Activated T-helper 1 cell treated with anti-CD3 and anti-CD28 coated beads, Interleukin-2, amount 50 U/mL, for 16 hours (primary cell): ENCODE measurements at places on chromosomes 7 and 10.

GRCh38 chr10:94002156-94002555, 8.4 kb downstream of the PLCE1 start:
- DNase-seq = no peak

- DNase-seq = no peak
These were observed 43.3 kb downstream of the MEOX2 start for GRCh38 chr7:15643000-15643705.

DNA sequence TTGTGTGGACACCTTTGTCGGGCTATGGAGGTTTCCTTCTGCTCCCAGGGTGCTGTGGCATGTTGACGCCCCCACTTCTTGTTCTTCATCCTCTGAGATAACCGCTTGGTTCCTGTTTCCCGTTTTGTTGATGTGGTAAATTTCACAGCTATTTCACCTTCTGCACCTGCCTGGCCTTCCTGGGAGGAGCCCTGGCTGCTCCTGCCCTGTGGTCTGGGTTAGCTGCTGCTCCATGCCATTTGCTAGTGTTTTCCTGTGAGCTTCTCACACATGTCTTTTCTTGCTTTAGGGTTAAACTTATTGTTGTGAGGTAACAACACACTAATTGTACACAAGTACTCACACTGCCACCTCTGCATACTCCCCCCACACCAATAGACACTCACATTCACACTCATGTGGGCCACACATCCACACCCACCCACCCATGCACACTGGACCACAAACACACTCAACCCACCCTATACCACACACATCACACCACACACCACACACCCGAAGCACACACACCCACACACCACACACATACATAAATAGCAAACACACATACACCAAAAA, 46.5 kb upstream of the MSMB start:
- no peak for DNase-seq

GRCh38 chr10:28256776-28257175, 46.1 kb downstream of the MPP7 start:
- DNase-seq = no peak

DNA sequence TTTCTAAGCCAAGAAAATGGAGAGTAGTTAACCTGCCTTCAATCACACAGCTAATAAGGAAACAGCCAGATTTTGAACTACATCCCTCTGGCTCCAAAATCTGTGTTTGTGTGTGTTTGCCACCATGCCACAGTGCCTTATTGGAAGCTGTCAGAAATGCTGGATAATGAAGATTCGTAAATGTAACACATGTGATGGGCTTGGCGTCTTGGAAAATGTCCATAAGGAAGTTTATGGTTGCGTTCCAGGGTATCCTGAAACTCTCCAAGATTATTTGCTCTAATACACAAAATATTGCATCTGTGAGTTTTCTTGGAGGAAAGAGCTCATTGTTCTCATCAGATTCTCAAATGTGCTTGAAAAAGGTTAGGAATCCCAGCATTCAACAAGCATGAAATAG, 22.7 kb downstream of the MYOF start:
- no peak for DNase-seq

- DNase-seq = no peak
These were observed 22.6 kb upstream of the RAB18 start for GRCh38 chr10:27481486-27481885.

DNA sequence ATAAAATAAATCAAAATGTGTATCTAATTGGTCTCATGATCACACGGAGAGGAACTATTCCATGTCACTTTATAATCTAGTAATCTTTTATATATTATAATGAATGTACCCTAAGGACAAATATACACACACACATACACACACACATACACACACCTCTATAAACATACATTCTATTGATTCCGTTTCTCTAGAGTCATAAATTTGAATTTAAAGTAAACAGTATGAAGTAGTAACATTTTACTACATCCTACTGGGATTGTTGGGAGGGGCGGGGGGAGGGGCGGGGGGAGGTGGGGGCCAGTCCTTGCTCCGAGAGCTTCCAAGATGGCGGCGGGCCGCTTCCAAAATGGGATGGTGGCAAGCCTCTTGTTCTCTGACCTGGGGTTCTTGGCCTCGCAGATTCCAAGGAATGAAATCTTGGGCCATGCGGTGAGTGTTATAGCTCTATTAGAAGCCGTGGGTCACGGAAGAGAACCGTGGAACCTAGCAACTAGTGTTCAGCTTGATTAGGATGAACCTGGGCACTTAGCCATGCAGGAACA, 143.2 kb downstream of the REEP3 start:
- DNase-seq = no peak

- no peak for DNase-seq
These were observed 38.9 kb downstream of the TSPAN14 start for GRCh38 chr10:80492848-80493521.

GRCh38 chr10:24382979-24383663, 174.2 kb downstream of the KIAA1217 start:
- DNase-seq = no peak

DNA sequence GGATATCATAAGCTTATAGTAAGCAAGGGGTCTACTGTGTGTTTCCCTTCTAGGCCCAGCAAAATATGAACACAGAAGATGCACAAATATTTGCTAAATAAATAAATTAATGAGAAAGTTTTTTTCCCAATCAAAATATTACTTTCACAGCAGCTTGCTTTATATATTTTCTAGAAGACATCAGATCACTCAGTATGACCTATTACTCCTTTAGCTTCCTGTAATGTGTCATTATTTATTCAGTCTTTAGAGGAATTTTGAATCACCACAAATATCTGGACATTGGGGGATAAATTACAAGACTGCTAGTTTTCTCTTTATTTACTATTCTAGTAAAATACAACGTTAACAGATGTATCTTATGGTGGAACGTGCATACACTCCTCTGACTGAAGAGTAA, 765.8 kb upstream of the POM121L12 start:
- DNase-seq = no peak

DNA sequence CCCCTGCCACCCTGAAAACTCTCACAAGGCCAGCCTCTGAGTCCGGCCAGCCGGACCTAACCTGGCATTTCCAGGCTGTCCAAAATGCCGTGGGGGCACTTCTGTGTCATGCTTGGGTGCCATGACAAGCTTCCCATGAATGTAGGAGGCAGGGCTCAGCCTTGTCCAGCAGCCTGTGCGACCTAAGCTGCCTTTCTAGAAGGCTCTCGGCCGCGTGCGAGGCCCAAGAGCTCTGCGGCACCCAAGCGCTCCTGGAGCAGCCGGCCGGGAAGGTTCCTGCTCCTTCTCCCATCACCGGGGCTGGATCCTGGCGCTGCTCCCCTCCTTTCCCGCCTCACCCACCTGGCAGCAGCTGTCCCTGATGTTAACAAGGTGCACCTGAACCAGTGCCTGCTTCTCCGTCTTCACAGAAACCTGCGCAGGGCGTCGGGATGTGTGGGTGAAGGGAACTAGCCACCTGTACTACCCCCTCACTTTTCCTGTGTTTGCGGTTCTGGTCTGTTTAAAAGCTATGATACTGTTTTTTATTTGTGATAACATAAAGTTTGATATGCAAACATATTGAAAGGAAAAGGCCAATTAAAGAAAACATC, 6.1 kb downstream of the GPER1 start:
- DNase-seq = no peak

- no peak for DNase-seq
These were observed 967 bp downstream of the GAD2 start for GRCh38 chr10:26217396-26218086.

DNA sequence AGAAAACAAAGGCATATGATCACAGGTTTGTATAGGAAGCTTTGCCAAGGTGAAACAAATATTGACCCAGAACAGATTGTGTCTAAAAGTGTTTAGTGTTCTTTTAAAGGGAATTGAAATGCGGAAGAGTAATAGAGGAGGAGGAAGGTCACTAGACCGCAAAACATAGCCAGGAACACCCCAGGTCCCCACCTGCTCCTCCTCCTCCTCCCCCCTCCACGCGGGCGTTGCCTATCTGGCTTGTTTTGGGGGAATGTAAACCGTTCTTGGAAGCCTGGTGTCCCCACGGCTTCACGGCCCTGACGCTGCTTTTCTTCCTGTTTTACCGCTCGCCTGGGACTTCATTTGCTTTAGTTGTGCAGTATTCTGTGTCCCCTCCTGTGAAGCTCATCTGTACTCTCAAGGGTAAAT, 81.0 kb upstream of the PFKP start:
- no peak for DNase-seq

DNA sequence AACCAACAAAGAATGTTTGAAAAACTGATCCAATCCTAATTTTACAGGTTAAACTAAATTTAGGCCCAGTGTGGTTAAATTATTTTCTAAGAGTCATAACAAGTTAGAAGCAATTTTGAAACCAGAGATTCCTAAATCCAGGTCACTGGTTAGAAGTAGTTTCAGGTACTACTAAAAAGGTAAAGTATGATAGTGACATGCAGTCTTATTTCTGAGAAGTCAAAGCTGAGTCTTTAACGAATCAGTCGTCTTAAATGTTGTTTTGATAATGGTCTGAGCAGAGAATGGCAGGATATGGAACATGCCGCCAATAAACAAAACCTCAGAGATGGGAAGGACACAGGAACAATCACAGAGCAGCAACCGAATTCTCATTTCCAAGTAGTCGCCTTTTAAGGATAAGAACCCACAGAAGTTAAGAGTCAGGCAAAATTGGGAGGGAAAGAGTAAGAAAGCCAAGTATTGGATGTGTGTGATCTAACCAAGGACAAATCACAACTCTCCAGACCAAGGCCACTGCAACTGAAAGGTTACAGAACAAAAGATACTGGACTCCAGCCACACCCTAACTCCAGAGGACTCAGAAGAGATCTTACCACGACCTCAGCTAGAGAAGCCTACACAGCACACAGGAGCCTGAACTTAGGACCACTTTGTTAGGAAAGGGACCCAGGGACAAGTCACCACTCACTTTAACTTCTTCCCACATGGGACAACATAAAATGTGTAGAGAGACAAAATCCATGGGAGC, 19.7 kb downstream of the TMEM243 start:
- no peak for DNase-seq

- no peak for DNase-seq
These were observed 117.1 kb downstream of the SND1 start for GRCh38 chr7:127769137-127769536.

GRCh38 chr7:105621176-105621575, 39.9 kb upstream of the EFCAB10 start:
- no peak for DNase-seq

GRCh38 chr10:128462844-128463243, 336.6 kb upstream of the MKI67 start:
- no peak for DNase-seq

DNA sequence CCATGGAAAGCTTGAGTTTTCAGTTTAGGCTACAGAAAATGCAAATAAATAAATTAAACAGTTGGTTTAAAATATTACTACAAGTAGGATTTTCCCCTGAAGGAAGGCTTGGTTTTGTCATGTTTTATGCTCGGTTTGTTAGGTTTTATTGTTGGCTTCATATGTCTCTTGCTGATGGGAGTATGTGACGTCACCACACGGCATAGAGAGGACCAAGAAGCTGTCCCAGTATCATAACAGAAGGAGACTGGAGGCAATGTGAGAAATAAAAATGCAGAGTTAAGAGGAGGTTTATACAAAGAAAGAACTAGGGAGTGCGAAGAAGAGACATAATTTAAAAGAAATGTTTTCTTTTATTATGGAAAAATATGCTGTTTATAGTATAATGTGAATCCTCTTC, 24.4 kb downstream of the PCDH15 start:
- DNase-seq = no peak

DNA sequence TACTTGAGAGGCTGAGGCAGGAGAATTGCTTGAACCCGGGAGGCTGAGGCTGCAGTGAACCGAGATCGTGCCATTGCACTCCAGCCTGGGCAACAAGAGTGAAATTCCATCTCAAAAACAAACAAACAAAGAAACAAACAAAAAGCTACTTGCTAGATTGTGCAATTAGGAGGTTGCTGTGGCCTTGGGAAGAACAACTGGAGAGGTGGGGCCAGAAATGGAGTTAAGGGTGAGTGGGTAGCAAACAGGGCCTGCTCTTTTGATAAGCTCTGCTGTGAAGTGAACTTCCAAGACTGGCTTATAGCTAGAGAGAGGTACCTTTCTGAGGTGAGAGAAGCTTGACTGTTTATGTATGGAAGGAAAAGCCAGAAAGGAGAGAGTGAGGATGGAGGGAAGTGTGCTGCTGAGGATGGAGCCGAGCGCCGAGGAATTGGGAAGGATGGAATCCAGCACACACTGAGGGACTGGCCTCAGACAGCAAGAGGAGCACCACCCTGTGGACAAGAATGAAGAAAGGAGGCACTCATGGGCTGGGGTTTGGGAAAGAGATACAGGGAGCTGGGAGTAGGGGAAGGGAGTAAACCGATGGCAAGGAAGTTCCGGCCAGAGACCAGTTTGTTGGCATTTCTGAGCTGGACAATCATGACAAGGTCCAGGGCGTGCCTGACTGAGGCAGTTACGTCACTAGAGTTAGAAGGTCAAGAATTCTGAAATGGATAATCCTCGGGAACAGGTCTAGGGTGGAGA, 7.0 kb upstream of the RPEL1 start:
- no peak for DNase-seq

DNA sequence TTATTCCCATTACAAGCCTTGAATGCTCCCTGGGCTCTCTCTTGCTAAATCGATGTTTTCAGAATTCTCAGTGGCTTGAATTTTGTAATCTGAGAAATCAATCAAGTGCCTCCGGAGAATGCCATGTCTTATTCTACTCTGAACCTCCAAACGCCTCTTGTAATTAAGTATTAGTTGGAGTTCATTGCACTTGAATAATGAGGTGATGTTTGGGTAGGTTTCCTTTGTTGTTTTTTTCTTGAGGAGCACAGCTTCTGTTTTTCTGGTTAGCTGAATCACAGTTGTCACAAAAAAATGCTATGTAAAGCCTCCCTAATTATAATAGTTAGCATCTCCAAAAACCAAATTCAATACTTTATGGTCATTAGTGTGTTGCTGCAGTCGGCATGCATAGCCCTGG, 100.3 kb downstream of the PLPP4 start:
- DNase-seq = no peak

- no peak for DNase-seq
These were observed 267.1 kb upstream of the FZD8 start for GRCh38 chr10:35909121-35909720.

DNA sequence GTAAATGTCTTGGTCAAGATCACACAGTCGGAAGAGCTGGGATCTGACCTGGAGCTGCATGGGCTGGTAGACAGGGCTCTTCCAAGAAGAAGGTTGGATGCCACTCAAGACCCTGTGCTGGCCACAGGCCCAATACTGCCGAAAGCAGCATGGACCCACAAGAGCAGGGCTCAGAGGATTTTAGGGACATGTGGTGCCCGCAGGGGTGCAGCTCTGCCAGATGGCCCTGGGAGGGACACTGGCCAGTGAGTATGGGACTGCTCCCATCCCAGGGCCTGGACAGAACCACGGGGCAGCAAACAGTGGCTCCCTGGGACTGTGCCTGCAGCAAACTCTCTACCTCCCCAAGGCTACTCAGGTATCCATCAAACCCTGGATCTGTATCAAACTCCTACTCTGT, 12.4 kb downstream of the MAT1A start:
- DNase-seq = no peak

GRCh38 chr10:32350811-32351350, 3.9 kb upstream of the EPC1 start:
- no peak for DNase-seq

GRCh38 chr10:59508296-59508695, 145.9 kb upstream of the FAM13C start:
- no peak for DNase-seq
